ENCODE measurements at places on chromosomes 7 and 10.

GRCh38 chr7:815284-816216 is 16.7 kb upstream of the SUN1 start:
- DNase-seq: no peak

DNA sequence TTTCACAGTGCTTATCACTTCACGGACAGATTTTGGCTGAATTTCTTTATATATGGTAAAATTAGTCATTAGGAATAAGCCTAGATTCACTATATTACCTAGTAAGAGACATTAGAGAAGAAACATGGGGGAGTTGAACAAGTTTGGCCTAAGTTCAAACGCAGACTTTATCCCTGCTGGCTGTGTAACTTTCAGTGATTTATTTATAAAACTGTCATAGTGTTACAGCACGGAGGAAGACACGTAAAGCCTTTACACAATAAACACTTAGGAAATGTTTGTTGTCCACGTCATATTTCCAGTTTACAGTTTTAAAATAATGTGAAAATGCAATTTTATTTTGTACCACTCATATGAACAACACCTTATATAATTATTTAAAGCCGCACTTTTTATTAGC is 661.5 kb downstream of the MAGI2 start:
- DNase-seq: no peak

DNA sequence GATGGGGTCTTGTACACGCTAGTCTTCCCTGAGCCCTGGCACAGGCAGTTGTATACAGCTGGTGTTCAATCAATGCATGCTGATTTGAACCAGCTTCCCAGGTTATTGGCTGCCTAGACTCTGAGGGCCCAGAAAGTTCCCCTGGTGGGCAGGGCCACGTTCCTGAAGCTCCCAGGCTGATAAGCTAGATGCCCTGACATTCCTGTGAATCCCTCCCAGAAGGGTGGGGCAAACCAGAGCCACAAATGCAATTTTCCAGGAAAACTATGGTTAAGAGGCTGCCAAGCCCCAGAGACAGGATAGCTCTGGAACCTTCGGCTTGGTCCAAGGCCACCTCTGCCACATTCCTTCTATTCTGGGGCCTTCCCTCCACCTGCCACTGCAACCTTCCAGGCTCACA is 78.2 kb downstream of the FAM53B start:
- no peak for DNase-seq

DNA sequence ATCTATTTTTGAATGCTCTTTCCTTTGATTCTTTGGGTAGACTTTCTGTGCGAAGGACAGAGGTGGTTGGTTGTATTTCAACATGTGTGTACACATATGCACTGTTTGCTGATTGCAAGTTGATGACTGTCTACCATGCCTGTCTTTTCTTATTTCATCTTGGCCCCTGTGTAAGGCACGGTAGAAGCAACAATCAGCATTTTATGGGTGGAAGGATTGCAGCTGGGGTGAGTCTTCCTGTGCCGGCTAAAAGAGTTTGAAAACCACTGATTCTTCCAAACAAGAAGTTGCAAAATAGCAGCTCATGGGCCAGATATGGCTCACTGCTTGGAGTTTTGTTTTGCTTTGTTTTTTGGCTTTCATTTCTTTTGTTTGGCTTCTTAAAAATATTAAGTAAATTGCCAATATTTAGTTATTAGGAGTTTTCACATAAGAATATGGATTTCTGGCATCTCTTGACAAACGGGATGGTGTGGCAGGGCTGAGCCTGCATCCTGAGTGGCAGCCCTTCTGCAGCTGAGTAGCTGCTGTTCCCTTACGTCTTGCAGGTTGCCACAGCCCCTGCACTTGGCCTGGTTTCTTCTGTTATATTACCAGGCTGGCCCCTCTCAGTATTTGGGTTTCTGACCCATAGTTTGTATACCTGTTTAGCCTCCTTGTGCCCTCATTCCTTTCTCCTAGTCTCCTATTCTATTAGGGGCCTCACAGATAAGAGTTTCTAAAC is 7.2 kb downstream of the ZNF862 start:
- DNase-seq: no peak

DNA sequence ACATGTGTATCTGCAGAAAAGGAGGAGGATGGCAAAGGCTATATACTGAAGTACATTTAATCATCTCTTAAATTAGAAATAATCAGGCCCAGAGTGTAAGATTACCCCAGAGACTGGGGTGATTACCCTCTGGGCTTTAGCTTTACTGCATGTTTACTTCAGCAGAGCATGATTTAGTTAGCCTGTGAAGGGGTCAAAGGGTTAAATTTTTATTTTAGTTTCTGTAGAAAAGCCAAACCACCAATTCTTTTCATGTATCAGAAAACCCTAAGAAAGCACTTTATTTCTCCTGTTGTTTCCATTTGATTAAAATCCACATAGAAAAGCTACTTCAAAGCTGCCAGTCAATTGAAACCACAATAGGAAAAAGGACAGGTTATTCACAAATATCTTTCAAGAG is 101.5 kb upstream of the LSM8 start:
- DNase-seq: no peak

GRCh38 chr7:154680894-154681659 is 321.8 kb downstream of the PAXIP1 start:
- DNase-seq: no peak

DNA sequence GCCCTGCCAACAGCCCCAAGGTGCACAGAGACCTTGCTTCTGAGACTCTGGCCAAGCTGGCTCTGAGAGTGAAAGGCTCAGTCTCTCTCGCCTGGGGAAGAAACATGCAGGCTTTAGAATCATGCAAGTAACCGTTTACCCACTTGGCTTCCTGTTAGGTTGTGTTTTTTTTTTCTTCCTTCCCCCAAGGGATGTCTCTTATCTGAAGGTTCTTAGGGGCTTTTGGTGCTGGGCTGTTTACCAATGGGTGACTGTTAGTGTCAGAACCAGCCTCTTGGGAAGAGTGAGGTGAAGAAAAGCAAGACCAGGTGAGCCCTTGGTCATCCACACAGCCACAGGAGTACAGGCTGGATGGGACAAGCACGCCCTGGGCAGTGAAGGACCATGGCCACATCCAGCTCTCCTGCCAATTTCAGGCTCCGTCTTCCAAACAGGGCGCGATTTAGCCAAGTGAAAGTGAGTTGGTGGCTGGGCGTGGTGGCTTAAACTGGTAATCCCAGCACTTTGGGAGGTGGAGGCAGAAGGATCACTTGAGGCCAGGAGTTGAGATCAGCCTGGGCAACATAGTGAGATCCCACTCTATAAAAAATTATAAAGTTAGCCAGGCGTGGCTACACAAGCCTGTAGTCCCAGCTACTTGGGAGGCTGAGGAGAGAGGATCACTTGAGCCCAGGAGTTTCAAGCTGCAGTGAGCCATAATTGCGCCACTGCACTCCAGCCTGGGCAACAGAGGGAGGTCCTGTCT is 76.3 kb upstream of the CUX1 start:
- no peak for DNase-seq

GRCh38 chr7:23238983-23239652 is 7.5 kb upstream of the GPNMB start:
- no peak for DNase-seq

Measured in stimulated activated CD4-positive, alpha-beta T cell treated with anti-CD3 and anti-CD28 coated beads, Interleukin-1b, Interleukin-23, amount 100 ng/mL, for 1 hour (primary cell).